ENCODE measurements at places on chromosomes 4 and X.

DNA sequence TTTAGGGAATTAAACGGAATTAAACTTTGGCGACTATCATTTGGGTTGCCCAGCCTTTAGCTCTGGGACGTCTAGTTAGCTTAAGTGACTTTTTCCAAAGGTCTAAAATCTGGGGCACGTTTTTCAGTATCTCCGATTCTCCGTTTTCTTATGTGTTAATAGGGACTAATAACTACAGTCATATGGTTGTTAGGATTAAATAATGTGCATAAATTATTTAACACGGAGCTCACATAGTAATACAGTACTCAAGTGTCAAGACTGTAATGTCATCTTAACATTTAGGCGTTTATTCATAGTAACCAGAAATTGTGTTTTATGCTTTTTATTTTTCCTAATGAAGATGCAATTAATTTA lies 466 bp upstream of the CCNA2 start:
- DNase-seq: no peak

DNA sequence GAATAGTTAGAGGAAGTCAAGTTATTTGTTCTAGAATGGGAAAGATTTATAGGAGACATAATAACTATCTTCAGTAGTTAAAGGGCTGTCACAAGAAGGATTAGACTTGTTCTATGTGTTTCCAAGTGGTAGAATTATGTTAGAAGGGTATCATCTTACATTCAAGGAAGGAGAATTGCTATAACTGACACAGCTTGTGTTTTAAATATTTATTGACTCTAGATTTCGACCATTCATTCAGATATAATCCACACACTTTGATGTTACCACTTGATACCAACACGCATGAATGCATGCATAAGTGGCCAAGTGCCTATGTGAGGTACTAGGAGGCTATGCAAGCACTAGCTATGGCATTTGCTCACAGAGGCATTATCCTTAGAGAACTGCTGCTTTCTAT lies 122.7 kb downstream of the CCNB3 start:
- no peak for DNase-seq

DNA sequence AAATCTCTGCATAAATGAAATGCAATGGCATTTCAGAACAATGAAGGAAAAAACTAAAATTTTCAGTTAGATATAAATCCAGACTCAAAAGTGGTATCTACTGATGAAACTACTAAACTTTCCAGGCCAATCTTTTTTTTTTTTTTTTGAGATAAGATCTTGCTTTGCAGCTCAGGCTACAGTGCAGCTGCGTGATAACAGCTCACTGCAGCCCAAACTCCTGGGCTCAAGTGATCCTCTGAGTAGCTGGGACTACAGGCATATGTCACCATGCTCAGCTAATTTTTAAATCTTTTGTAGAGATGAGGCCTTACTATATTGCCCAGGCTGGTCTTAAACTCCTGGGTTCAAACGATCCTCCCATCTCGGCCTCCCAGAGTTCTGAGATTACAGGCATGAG lies 1228.2 kb upstream of the ADGRL3 start:
- DNase-seq: no peak

GRCh38 chrX:118530219-118530911 lies 34.8 kb downstream of the DOCK11 start:
- no peak for DNase-seq

- no peak for DNase-seq
These were observed 22.6 kb upstream of the PHF8 start for GRCh38 chrX:54066841-54067240.

- no peak for DNase-seq
These were observed 21.2 kb downstream of the DOK7 start for GRCh38 chr4:3484057-3484973.

DNA sequence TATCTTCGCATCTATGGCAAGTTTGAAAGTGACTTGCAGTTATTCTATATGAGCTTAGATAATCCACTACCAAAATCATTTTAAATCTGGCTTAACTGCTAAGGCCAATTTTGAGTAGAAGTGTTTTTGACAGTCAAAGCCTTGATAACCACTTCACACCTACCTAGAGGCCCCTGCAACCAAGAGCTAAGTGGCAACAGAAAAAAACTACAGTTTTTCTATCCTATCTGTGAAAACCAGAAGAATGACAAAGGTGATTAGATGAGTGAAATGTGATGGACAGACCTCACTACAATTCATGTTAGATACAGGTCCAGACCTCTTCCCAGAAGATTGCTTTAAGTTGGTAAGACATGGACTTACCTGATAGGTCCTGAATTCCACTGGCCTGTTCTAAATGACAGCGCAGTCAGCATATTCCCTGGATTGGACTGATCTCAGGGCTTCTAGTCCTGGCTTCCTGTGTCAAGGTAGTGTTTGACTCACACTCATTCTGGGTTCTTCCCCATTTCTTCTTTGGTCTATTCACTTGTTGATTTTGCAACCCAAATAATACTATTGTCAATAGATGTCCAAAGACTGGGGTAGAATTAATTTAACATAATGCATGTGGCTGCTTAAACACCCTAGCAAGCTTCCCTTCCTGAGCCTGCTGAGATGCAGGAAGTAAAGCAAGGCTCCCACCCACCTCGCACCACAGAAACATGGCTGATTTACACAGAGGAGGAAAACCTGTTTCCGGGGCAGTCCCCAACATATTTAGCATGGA lies 65.1 kb downstream of the PPP3CA start:
- DNase-seq: peak; percentile 9

DNA sequence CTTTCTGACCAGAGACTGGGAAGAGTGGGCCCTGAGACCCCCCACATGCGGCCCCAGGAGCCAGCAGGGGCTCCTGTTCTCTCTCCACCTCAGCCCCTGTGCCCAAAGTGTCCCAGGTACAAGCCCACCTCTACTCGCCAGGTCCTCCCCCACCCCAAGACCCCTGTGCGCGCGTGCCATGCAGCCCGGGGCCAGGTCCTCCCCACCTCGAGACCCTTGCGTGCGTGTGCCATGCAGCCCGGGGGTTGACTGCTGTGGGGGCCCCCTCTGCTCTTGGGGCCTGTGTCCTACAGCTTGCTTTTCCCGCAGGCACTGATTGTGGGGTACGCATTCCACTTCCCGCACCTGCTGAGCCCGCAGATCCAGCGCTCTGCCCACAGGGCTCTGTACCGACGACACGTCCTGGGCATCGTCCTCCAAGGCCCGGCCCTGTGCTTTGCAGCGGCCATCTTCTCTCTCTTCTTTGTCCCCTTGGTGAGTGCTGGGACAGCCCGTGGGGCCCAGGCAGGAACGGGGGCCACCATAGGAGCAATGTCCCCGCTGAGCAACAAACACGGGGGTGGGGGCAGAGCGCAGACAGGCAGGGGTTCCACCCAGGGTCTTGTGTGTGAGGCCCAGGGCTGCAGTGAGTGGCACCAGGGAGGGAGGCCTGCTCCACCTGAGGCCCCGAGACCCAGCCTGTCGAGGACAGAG lies 20.3 kb downstream of the DGKQ start:
- DNase-seq: no peak
